ENCODE measurements at places on chromosomes 2 and 18.
A peak's percentile ranks its signal among the peaks of the same experiment; 100 is the strongest.

- DNase-seq = peak; percentile 21
Measured at GRCh38 chr2:106546391-106546990, 59.3 kb downstream of the CD8B2 start.

DNA sequence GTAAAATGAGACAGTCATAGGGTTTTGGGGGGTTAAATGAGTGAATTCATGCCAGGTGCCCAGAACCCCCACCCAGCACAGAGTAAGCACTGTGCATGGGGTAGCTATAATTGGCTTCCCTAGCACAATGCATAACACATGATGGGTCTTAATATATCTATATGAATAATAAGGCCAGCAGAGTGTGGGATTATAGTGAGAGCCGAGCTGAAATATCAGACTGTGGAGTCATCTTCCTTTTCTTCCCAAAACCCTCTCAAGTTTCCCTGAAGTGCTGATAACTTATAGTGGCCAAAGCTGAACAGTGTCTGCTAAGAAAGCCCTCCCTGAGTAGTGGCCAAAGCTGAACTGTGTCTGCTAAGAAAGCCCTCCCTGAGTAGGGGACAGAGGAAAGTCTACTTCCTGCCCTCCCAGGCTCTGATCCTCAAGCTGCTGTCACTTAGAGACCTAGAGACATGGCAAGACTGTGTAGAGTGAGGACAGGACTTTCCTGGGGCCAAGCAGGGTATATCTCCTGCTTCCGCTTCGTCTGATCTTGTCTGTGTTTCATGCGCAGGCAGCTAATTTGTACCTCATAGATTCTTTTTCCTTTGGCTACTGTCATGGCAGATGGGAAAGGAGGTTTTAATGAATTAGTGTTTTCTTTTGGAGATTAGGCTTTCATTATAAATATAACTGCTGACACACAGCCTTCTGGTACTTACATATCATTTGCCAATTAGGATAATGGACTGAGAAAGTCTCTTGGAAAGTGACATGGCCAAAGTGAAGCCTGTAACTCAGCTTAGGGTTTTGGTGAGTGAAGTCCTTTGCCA, 94.9 kb downstream of the FHOD3 start:
- no peak for DNase-seq

- no peak for DNase-seq
Measured at GRCh38 chr2:215136669-215137328, 1.6 kb downstream of the ABCA12 start.

GRCh38 chr2:36411962-36412444, 56.4 kb downstream of the CRIM1 start:
- DNase-seq = no peak

DNA sequence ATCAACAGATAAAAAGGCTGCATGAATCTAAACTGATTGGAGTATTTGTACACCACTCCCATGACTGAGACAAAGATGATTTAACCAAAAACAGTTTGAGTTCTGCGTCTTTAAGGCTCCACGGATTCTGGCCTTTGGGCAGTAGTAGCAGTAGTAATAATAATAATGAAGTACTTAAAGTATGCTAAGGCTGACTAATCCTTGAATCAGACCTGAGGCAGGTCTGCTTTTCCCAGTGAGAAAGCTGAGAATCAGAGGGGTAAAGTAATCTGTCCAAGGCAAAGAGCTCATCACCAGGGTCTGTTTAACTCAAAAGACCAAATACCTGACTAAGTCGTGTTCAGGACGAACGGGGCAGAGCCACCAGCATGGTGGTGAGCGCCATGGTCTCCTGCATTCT, 61.4 kb downstream of the ID2 start:
- no peak for DNase-seq

- DNase-seq = no peak
Measured at GRCh38 chr2:163736433-163737189, 803 bp upstream of the FIGN start.
